ENCODE measurements at places on chromosomes 5 and 9. TPM values are rescaled to one million over a fixed set of nuclear protein-coding genes. Genes with fewer than 3 reads are reported as not detected.

DNA sequence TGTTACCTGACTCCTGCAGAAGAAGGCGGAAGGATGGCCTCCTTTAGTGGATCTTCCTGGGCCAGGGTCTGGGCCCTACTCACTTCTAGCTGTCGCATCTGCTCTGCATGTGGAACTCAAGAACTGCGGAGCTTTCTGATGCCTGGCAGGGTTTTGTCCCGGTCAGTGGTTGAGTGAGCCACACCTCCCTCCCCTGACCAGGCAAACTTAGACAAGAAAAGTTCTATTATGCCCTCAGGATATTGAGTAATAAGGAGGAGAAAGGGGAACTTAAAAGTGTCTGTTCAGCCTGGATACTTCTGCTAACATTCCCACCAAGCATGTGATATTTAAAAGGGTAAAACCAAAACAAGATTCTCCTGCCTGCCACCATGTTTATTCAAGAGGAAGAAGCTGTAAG lies at the start of gene FYB1:
FYB1 (minus strand) TSS at position 127 of the 400 bp plus-strand sequence. CDS start 16,603 bp downstream, outside the sequence.
- H3K27ac ChIP-seq, result peak within 1 kb of the TSS; percentile 49
- H3K4me1 ChIP-seq, result peaks cover 34% of the 10 kb centered on the region
- H3K27me3 ChIP-seq, result no peaks in the 10 kb centered on the region
- H3K36me3 ChIP-seq, result no peaks in the 10 kb centered on the region

DNA sequence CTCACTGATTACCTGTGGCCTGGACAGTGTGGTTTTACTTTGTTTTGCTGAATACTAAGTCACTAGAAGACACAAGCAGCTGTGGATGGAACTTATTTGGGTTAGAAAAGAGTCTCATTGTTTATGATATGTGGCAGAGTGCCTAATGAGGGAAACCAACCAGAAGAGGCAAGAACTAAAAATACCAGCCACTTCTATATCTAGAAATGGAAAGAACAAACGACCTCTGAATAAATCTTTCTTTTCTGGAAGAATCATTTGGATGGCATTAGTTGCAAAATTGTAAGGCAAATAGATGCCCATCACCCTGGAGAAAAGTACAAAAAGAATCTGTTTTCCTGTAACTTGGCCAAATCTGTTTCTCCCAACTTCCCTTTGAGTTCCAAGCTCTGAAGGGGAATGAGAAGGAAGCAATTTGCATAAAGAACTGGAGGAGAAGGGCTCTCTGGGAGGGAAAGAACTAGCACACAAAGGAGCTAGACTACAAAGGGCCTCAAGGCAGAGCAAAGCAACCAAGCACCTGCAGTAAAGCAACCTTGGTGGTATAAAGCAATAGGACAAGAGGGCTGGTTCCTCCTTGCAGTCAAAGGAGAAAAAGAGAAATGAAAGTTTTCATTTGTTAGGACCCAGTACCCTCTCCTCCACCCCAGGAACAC lies 455.4 kb downstream of the CAAP1 start:
- no peak for DNase-seq
- no peak overlapping the region for H3K4me3 ChIP-seq
- no peak overlapping the region for H3K27ac ChIP-seq
- H3K27me3 ChIP-seq, result no peaks in the 10 kb centered on the region

DNA sequence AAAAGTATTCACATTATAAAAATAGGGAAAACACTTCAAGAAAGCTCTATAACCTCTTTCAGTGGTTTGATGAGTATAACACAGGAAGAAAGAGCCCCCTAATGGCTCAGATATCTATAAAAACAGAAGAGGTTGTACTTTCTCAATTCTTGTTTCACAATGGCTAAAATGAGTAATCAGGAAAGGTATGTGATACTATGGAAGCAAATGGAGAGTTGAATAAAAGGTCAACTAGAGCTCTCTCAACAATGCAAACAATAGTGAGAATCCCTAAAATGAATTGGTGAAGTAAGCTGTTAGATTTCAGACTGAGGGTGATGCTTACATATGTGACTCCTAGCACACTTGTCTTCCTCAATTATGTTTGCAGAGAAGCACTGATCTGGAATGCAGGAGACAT lies 584.6 kb upstream of the CDH18 start:
- H3K27ac ChIP-seq, result no peak overlapping the region
- DNase-seq, result no peak
- no peaks in the 10 kb centered on the region for H3K27me3 ChIP-seq
- H3K36me3 ChIP-seq, result no peaks in the 10 kb centered on the region
- no peaks in the 10 kb centered on the region for H3K4me1 ChIP-seq

- H3K27ac ChIP-seq, result no peak overlapping the region
- H3K36me3 ChIP-seq, result no peaks in the 10 kb centered on the region
- peaks cover 5% of the 10 kb centered on the region for H3K27me3 ChIP-seq
- DNase-seq, result no peak
- H3K4me1 ChIP-seq, result no peaks in the 10 kb centered on the region
- H3K4me3 ChIP-seq, result no peak overlapping the region
Observed at GRCh38 chr5:159682623-159683022, 233.7 kb upstream of the ADRA1B start.

- H3K4me1 ChIP-seq, result no peaks in the 10 kb centered on the region
- H3K36me3 ChIP-seq, result no peaks in the 10 kb centered on the region
- peaks cover 6% of the 10 kb centered on the region for H3K27me3 ChIP-seq
- no peak overlapping the region for H3K4me3 ChIP-seq
- DNase-seq, result no peak
Observed at GRCh38 chr5:57768745-57769144, 286.1 kb upstream of the ACTBL2 start.

STPG3 gene
- not detected for total RNA-seq

POLR3G gene
- 0.77 TPM for total RNA-seq

All from T-helper 17 cell (primary cell).